ENCODE measurements at places on chromosomes 1 and 21. TPM values are rescaled to one million over a fixed set of nuclear protein-coding genes. Genes with fewer than 3 reads are reported as not detected.
A peak's percentile ranks its signal among the peaks of the same experiment; 100 is the strongest.

GRCh38 chr1:48371598-48371997 is 100.4 kb downstream of the SPATA6 start:
- DNase-seq: no peak

DNA sequence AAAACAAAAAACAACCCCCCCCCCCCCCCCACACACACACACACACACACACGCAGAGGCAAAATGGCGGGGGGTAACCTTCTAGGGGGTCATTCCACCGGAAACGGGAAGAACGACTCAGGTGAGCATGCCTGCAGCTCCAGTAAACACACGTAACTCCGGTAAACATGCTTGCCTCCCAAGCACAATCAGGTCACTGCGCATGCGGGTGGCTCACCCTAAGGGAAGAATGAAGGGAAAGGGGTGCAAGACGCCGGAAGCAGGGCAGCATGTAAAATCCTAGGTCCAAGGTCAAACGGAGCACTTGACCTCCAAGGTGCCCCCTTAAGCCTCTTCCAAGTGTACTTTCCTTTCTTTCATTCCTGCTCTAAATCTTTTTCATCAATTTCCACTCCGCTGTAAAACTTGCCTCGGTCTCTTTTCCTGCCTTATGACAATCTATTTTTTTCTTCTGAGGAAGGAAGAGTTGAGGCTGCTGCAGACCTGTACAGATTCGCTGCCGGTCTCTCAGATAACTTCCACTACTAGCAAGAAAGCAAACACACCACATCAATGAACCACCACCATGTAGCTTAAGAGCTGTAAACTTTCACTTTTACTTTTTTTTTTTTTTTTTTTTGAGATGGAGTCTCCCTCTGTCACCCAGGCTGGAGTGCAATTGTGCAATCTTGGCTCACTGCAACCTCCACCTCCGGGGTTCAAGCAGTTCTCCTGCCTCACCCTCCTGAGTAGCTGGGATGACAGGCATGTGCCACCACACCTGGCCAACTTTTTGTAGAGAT is 21.0 kb upstream of the CBR3 start:
- DNase-seq: no peak

DNA sequence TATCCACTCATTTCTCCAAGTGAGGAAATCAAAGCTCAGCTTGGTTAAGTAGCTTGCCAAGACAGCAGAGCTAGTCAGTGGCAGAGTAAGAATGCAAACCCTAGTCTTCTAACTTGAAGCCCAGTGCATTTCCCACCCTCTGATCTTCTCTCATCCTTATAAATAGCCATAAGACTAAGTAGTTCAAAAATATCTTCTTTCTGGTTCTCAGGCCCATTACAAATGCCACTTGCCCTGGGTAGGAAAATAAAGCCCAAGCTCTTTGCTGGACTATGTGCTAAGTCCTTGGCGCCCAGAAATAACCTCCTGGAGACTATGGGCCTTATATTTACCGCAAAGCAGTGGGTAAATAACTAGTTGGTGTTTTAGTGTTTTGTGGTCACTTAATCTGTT is 505.8 kb downstream of the PLPP3 start:
- no peak for DNase-seq

DNA sequence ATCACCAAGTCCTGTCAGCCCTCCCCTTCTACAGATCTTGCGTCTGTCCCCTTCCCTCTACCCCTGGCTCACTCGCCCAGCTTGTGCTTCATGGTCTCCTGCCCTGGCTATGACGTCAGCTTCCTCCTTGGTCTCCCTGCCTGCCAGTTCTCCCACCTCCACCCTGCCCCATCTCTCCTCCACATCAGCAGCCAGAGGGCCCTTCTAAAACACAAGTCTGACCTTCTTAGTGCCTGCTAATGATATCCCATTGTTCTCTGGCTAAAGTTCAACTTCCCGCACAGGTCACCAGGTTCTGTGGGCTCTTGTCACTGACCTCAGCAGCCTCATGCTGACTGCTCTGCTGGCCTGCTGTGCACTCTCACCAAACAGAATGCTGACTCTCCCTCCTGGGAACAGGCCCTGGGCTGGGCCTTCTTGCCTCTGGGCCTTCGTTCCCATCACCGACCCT is 24.7 kb upstream of the MYCL start:
- peak; percentile 13 for DNase-seq

- no peak for DNase-seq
Measured at GRCh38 chr1:154772606-154773506, 97.2 kb downstream of the KCNN3 start.

GRCh38 chr21:38796424-38796823 is 9.3 kb upstream of the ETS2 start:
- DNase-seq: peak; percentile 35

DNA sequence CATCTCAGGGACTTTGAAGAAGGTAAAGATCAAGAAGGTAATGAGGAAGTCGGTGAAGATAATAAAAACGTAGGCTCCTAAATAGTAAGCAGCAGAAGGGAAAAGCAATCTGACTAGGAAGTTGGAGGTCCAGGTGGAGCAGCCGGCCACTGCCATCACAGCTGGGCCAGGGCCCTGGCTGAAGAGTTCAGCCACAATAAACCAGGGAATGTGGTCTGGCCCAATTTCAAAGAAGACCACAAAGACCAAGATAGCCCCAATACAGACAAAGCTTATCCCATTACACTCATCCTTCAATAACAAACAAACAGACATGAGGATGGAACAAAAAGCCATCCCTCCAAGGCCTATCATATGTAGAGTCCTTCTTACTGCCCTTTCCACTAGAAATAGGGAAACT is 18.4 kb upstream of the JAK1 start:
- no peak for DNase-seq

Gene GPR161
- total RNA-seq: 9.8 TPM

Gene ATP1A4
- total RNA-seq: 0.44 TPM

Gene TCHH
- total RNA-seq: under 0.01 TPM

Gene TNFRSF14
- 11.2 TPM for total RNA-seq

Gene MAP3K7CL
- 53.5 TPM for total RNA-seq
